ENCODE measurements at places on chromosomes 1 and 21.
A peak's percentile ranks its signal among the peaks of the same experiment; 100 is the strongest.

GRCh38 chr1:112253366-112253765 lies 142.6 kb upstream of the CTTNBP2NL start:
- DNase-seq: no peak

- DNase-seq: no peak
Measured at GRCh38 chr1:232589111-232589811, 40.7 kb downstream of the SIPA1L2 start.

- no peak for DNase-seq
Measured at GRCh38 chr21:20652846-20653245, 345.4 kb upstream of the NCAM2 start.

DNA sequence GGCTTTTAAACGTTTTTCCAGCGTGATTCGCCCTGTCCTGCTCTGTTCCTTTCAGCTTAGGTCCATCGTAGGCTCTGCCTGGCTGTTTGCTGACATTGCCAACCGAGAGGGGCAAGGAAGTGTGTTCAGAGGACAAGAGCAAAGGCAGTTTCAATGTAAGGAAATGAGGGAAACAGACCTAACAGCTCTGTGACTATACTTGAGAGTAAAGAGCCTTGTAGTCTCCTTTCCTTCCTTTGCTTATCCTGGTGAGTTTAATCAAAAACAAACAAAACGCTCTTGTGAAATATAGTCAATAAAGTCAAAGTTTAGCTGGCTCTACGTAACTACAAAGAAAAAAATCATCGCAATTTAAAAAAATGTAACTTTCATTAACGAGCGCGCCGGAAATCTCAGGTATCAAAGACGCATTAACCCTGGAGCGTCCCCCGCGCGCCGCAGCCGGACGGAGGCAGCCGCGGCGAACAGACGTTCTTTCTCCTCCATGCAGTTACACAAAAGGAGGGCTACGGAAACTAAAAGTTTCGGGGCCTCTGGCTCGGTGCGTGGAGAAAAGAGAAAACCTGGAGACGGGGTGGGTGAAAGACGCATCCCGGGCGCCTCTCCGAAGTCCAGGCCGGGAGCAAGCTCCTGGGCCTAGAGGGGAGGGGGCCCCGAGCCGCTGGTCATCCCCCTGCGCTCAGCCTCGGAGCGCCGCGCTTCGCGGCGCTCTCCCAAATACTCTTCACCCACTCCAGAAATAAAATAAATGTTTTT lies 617 bp upstream of the ADGRL2 start:
- DNase-seq: no peak

- no peak for DNase-seq
Measured at GRCh38 chr1:25581764-25582163, 34.8 kb upstream of the MAN1C1 start.

DNA sequence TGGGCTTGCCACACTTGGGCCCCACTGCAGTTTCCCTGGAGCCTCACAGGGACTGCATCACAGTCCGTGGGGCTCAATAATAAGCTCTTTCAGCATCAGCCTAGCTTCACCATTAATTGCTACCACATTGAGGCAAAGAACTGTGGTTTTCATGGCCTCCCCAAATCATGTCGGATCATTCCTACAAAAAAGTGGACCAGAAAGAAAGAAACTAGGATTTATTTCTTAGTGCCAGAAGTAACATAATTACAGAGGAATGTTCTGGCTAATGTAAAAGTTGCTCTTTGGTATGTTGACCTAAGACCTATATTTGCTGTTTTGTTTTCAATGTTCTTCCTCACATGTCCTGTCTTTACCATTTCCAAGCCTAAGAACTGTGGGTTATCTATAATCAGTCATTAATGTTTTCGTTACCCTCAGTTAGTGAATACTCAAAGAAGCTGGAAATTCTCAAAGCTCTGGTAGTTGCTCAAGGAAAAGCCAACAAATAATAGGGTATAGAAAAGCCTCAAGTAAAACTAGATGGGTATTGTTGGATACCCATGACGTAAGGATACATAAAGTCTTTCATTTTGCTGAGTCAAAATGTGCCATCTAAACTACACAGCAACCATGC lies 173.9 kb downstream of the LTN1 start:
- DNase-seq: no peak

GRCh38 chr1:41639332-41639936 lies 155.0 kb upstream of the EDN2 start:
- DNase-seq: no peak

GRCh38 chr1:201376464-201377374 lies 761 bp downstream of the TNNT2 start:
- peak; percentile 6 for DNase-seq

DNA sequence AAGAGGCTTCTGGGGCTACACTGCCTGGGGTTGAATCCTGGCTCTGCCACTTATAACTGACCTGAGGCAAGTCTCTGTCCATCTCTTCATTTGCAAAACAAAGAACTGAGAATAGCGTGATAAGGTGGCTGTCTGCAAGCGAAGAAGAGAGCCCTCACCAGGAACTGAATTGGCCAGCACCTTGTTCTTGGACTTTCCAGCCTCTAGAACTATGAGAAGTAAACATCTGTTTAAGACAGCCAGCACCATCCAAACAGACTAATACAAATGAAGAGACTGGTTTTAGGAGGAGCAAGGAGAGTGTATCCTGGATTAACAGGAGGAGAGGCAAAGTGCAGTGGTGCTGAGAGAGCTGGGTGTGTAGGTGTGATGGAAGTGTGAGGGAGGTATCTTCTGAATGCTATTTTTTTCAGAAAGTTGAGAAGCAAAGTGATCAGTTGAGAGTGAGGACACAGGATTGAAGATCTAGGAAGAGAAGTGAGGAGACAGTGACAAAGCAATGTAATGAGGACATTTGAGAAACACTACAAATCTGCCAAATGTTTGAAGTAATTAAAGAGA lies 59.3 kb downstream of the CD58 start:
- DNase-seq: no peak

DNA sequence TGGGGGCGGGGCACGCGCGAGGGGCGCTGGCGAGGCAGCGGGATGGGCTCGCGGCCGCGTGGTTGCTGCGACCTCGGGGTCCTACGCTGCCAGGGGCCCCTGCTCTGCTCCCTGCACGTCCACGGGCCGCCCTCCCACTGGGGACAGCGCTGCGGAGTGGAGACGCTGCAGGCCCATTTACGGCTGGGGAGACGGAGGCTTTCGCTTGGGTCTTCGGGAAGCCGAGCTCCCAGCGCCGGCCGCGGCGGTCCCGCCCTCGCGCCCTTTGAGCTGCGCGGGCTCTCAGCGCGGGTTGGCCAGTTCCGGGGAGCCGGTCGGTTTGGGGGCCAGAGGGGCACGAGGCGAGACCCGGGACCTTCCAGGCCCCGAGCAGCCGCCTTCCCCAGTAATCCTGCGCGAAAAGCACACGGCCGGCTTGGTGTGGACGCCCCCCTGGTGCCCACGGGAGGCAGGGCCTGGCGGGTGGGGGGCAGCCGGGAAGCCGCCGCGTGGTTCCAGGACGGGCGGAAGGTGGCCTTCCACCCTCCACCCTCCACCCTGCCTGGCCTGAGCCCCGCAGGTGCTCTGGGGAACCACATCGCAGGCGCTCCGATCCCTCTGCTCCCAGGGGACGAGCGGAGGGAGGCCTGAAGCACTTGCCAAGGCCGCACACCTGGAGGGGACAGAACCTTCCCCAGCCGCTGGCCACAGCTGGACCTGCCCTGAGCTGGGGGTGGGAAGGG lies 570 bp upstream of the PEX10 start:
- no peak for DNase-seq

DNA sequence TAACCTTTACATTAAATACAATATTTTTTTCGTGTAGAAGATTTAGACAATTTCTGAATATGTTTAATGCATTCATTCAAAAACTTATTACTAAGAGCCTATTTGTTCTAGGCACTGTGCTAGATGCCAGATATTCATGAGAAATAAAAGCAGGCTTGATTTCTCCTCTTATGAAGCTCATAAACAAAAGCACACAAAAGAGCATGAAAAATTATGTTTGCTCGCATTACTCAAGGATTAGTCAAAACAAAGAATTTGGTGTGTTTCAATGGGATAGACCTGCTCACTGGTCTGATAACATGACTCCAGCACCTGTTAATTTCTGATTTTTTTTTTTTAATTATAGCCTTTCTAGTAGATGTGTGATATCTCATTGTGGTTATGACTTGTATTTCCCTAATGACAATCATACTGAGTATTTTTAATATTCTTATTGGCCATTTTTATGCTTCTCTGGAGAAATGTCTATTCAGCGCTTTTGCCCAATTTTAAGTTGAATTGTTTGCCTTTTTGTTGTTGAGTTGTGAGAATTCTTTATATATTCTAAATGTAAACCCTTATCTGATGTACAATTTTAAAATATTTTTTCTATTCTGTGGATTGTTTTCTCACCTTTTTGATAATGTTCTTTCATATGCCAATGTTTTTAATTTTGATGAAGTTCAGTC lies 382.3 kb upstream of the ADGRL4 start:
- no peak for DNase-seq

DNA sequence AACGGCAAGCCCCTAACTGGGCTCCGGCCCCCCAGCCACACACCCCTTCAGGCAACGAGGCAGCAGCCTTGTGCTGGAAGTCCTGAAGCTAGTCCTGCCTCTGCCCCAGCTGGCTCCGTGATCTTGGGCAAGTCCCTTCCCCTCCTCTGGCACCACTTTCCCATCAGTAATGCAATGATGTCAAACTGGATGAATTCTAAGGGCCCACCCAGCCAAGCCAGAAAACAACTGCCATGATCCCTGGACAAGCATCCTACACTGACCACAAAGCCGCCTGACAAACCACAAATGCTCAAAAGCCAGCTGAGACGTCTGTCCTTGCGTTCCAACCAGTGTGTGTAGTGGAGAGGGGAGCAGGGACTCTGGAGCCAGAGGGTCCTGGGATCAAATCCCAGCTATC lies 26.8 kb downstream of the IFFO2 start:
- DNase-seq: no peak

- DNase-seq: peak; percentile 7
Measured at GRCh38 chr1:19374083-19374801, 62.1 kb downstream of the SLC66A1 start.

- DNase-seq: peak; percentile 48
Measured at GRCh38 chr1:26278724-26279455, 996 bp upstream of the SH3BGRL3 start.

GRCh38 chr1:64956733-64957441 lies 9.5 kb downstream of the JAK1 start:
- no peak for DNase-seq

- no peak for DNase-seq
Measured at GRCh38 chr1:155940993-155941844, at the start of gene RXFP4. Gene RXFP4, plus strand, starts transcription at chr1:155941638. Its CDS starts 72 bp downstream, at chr1:155941710.
